ENCODE measurements at places on chromosomes 1 and 21. TPM values are rescaled to one million over a fixed set of nuclear protein-coding genes. Genes with fewer than 3 reads are reported as not detected.

The OR2T34 gene
- total RNA-seq: not detected

- no peaks in the 10 kb centered on the region for H3K27me3 ChIP-seq
- H3K36me3 ChIP-seq: no peaks in the 10 kb centered on the region
- H3K4me3 ChIP-seq: peak overlapping the region; percentile 83
- peak; percentile 73 for DNase-seq
- H3K4me1 ChIP-seq: peaks cover 25% of the 10 kb centered on the region
- peak overlapping the region; percentile 25 for H3K27ac ChIP-seq
Observed at GRCh38 chr1:147541672-147542568, 619 bp downstream of the BCL9 start.

The S1PR1 gene
- total RNA-seq: 44.3 TPM

DNA sequence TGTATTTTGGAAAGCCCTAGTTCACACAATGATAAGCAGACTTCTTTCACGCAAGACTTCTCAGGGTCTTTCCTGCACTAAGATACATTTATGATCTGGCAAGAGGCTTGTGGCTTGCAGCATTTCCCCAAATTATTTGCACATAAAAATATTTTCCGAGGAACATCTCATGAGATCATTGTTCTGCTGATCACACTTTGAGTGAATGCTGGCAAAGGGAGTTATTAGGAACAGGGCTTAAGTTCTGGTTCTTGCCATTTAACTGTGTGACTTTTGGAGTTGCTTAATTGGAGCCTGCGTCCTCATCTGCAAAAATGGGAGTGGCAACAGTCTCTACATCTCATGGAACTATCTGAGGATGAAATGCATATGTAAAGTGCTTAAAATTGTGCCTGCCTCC lies 50.2 kb downstream of the GADD45A start:
- peak overlapping the region; percentile 87 for H3K27ac ChIP-seq
- peak; percentile 45 for DNase-seq
- H3K36me3 ChIP-seq: no peaks in the 10 kb centered on the region
- peaks cover 28% of the 10 kb centered on the region for H3K4me1 ChIP-seq
- no peak overlapping the region for H3K4me3 ChIP-seq

The OLFML3 gene
- 156 TPM for total RNA-seq

- H3K4me3 ChIP-seq: no peak overlapping the region
- no peaks in the 10 kb centered on the region for H3K36me3 ChIP-seq
- no peak for DNase-seq
- H3K27me3 ChIP-seq: peaks cover 4% of the 10 kb centered on the region
Observed at GRCh38 chr1:30405631-30406212, 317.7 kb downstream of the MATN1 start.

GRCh38 chr1:153431928-153432327 lies 15.6 kb downstream of the S100A7A start:
- H3K36me3 ChIP-seq: no peaks in the 10 kb centered on the region
- no peak overlapping the region for H3K4me3 ChIP-seq
- no peak overlapping the region for H3K27ac ChIP-seq
- DNase-seq: no peak

DNA sequence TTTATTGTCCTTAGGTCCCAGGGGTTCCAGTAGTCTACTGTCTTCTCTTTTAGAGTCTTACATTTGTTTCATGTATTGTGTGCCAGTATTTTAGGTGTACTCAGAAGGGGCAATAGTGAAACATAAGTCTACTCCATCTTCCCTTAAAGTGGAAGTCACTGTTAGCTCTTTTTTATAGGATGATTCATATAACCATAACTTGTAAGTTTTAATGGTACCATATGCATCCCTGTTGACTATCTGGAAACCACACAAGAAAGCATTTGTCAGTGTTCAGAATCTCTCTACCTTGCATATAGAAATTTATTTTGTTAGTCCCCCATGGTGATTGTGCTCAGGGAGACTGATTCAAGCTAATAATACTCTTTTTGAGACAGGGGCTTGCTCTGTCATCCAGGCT lies 149.9 kb downstream of the HS2ST1 start:
- DNase-seq: no peak
- H3K27me3 ChIP-seq: no peaks in the 10 kb centered on the region
- H3K36me3 ChIP-seq: no peaks in the 10 kb centered on the region

GRCh38 chr21:37043818-37044217 lies 29.1 kb downstream of the PIGP start:
- H3K4me1 ChIP-seq: no peaks in the 10 kb centered on the region
- H3K27me3 ChIP-seq: no peaks in the 10 kb centered on the region
- H3K36me3 ChIP-seq: no peaks in the 10 kb centered on the region
- no peak overlapping the region for H3K27ac ChIP-seq

The XKR8 gene
- 5.4 TPM for total RNA-seq

DNA sequence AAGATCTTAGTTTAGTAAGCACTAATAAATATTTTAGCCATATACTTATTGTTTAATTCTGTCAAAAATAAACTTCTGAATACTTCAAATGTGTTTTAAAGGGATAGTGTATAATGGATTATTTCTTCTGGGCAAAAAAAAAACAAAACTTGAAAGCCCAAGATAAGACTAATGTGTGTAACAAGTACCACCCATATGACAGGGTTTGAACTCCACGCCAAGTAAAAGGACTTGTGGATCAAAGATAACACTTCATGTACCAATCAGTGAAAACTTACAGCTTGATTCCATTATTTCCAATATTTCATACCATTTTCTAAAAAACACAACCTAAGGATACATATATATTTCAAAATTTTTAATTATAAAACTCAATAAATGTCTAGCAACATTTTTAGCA lies 59.5 kb downstream of the DENND1B start:
- no peak overlapping the region for H3K27ac ChIP-seq
- DNase-seq: no peak
- H3K27me3 ChIP-seq: no peaks in the 10 kb centered on the region
- no peak overlapping the region for H3K4me3 ChIP-seq

GRCh38 chr1:46692811-46693770 lies 21.4 kb downstream of the TEX38 start:
- H3K4me1 ChIP-seq: no peaks in the 10 kb centered on the region
- no peak for DNase-seq
- no peaks in the 10 kb centered on the region for H3K27me3 ChIP-seq
- H3K27ac ChIP-seq: no peak overlapping the region
- H3K4me3 ChIP-seq: no peak overlapping the region
- peaks cover 45% of the 10 kb centered on the region for H3K36me3 ChIP-seq

The RBM15 gene
- total RNA-seq: 18.7 TPM

The PLA2G2C gene
- total RNA-seq: not detected

The RNU1-3 gene
- under 0.01 TPM for total RNA-seq

GRCh38 chr1:181485287-181486097 lies 2.2 kb downstream of the CACNA1E start:
- H3K27ac ChIP-seq: no peak overlapping the region
- no peaks in the 10 kb centered on the region for H3K4me1 ChIP-seq
- peaks cover 73% of the 10 kb centered on the region for H3K27me3 ChIP-seq
- H3K4me3 ChIP-seq: no peak overlapping the region
- no peaks in the 10 kb centered on the region for H3K36me3 ChIP-seq

- DNase-seq: no peak
- H3K27me3 ChIP-seq: no peaks in the 10 kb centered on the region
- H3K4me3 ChIP-seq: no peak overlapping the region
- H3K27ac ChIP-seq: no peak overlapping the region
- no peaks in the 10 kb centered on the region for H3K4me1 ChIP-seq
Observed at GRCh38 chr1:209863766-209864485, 36.2 kb downstream of the UTP25 start.

The NGF gene
- total RNA-seq: 27.1 TPM

DNA sequence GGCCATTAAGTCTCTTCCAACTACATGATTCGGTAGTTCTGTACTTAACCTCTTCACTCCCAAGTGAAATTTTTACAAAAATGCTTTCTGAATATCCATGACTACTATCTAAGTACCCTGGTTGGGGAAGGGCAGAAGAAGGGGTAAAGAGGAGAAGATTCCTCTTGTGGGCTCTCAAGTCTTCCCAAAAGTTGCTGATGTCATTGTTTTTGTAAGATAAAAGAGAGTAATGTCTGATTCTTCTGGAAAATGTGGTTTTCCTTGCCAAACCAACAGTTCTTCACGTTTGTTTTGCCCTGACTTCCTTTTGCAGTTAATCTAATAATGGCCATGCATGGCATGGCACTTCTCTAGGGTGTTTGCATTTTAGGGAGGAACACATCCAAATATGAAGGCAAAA lies 34.7 kb upstream of the AK4 start:
- H3K4me1 ChIP-seq: no peaks in the 10 kb centered on the region
- no peak overlapping the region for H3K4me3 ChIP-seq
- no peaks in the 10 kb centered on the region for H3K27me3 ChIP-seq
- DNase-seq: no peak

DNA sequence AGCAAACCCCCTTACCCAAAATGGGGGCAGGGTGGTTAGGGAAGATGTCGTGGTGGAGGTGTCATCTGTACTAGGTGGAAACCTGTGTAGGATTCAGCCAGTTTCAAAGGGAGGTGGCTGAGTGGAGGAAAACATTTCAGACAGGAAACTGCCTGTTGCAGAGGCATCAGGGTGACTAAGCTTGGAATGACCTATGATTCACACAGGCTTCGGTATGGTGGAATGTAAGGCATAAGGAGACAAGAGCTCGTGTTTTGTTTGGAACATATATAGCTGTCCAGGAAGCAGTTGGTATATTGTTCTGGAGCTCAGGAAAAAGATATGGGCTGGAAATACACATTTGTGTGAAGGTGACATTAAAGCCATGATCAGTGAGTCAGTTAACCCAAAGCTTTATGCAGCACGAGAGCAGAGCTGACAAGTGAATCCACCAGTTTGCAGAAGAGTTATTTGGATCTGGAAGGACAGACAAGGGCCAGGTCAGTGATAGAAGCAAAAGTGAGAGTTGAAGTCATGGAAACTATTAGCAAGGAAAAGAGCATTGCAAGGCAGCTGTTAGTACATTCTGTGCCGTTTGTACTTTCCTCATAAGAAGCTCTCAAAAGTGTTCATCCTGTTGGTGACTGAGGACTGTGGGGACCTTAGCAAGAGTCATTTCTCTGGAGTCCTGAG lies 12.2 kb downstream of the UTP25 start:
- H3K36me3 ChIP-seq: peaks cover 67% of the 10 kb centered on the region
- peak overlapping the region; percentile 91 for H3K27ac ChIP-seq
- H3K27me3 ChIP-seq: no peaks in the 10 kb centered on the region
- DNase-seq: peak; percentile 94
- peaks cover 70% of the 10 kb centered on the region for H3K4me1 ChIP-seq

DNA sequence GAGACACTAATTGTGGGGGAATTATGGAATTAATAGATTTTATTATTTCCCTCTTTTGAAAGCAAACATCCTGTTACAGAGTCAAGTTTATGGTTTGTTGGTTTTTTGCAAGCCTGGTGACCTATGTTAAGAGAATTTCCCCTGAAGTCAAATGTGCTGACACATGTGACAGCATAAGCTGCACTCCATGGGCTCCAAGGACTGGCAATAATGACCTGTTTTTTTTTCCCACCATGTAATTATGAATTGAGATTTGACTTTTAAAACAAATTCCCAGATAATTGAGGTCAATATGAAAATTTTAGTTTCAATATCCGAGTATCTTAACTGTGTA lies 242.5 kb upstream of the SGIP1 start:
- H3K4me1 ChIP-seq: peaks cover 27% of the 10 kb centered on the region
- H3K27ac ChIP-seq: no peak overlapping the region
- no peak overlapping the region for H3K4me3 ChIP-seq
- no peaks in the 10 kb centered on the region for H3K36me3 ChIP-seq

DNA sequence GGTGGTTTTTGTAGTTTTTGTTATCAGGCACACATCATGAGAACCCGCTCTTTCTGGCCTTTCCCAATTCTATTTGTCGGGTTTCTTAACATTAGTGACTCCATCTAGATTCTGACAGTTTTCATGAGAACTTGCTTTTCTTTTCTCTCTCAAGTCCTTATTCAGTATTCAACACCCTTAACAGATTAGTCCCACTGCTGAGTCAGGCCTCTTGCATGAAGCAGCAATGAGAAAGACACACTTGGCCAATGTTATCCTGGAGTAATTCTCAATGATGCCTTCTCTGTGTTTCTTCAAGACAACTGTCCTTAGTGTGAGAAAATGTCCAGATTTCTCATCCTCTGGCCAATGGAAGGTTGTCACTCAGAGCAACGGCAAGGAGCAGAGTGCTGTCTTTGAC lies 11.3 kb downstream of the FMO2 start:
- H3K4me1 ChIP-seq: no peaks in the 10 kb centered on the region
- no peaks in the 10 kb centered on the region for H3K36me3 ChIP-seq
- H3K27me3 ChIP-seq: no peaks in the 10 kb centered on the region

DNA sequence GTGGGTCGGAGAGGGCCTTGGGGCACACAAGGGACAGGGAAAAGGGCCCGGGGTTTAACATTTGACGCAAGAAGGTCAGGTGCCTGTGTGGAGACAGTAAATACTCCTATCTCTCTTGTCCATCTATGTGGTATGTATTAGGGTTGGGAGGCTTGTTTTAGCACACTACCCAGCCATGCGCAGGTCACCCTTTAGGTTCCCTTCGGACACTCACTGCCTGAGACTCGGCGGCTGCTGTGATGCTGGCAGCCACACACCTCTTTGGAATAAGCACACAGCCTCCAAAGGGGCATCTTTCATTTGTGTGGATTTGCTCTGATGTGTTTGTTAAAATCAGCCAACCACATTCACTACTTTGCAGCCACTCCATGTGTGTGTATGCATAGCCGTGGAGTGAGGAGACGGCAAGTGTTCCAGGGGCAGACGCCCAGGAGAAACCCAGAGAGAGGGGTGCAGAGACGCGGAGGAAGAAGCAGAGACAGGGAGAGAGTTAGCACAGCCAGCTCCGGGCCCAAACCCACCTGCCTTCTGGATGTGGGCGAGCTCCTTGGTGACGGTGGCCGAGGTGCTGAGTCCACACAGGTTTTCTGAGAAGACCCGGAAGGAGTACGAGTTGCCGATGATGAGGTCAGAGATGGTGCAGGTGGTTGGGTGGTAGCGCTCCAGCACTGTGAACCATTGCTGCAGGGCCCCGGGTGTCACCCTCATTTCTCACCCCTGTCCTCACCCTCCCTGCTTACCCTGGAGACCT lies 5.7 kb downstream of the MYBPH start:
- H3K4me3 ChIP-seq: no peak overlapping the region
- H3K27ac ChIP-seq: no peak overlapping the region
- H3K4me1 ChIP-seq: no peaks in the 10 kb centered on the region
- H3K27me3 ChIP-seq: no peaks in the 10 kb centered on the region

The GSTM2 gene
- 27.7 TPM for total RNA-seq

- no peak overlapping the region for H3K27ac ChIP-seq
- H3K27me3 ChIP-seq: peaks cover 4% of the 10 kb centered on the region
Observed at GRCh38 chr1:220685879-220686278, 4.3 kb upstream of the C1orf115 start.

The CFAP107 gene
- not detected for total RNA-seq

DNA sequence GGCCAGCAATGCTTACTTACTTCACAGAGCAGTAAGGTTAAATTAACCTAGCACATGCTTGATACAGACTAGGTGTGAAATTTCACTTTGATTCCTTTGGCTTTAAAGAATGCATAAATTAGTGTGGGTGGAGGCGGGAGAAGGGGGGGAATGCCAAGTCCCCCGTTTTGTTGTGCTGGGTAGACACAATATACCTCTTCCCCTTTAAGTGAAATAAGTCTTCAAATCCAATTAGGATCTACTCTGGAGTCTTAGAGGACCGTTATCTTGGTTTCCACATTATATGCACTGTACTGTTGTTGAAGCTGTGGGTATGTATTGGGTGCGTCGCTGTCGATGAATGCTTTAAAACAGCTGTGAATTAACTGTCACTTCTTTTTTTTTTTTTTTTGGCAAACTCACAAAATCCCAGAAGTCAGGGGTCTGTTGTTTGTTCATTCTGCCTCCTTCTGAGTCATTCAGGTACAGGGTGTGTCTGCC lies 1.6 kb upstream of the S1PR1 start:
- no peaks in the 10 kb centered on the region for H3K27me3 ChIP-seq
- peak overlapping the region; percentile 88 for H3K4me3 ChIP-seq
- DNase-seq: peak; percentile 1
- no peaks in the 10 kb centered on the region for H3K36me3 ChIP-seq
- H3K4me1 ChIP-seq: peaks cover 6% of the 10 kb centered on the region
